ENCODE measurements at places on chromosomes 4 and X.

- DNase-seq, result peak; percentile 52
Observed at GRCh38 chr4:150038335-150039076, 39.7 kb upstream of the DCLK2 start.

DNA sequence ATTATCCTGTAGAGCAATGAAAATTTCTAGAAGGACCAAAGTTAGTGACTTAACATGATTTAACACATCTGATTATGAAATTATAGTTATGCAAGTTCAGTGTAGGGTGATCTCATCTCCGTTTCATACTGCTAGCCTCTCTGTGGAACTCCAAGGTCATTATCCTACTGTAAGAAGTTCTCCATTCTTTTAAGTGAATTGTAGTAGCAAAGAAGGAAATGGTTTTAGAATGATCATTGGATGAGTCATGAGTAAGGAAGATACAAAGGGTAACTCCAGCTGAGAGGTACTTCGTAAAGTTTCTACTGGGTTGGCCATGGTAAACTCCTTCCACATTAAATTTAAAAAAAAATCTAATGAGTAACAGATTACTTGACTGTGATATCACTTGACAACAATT lies 215.0 kb upstream of the GIMD1 start:
- no peak for DNase-seq

DNA sequence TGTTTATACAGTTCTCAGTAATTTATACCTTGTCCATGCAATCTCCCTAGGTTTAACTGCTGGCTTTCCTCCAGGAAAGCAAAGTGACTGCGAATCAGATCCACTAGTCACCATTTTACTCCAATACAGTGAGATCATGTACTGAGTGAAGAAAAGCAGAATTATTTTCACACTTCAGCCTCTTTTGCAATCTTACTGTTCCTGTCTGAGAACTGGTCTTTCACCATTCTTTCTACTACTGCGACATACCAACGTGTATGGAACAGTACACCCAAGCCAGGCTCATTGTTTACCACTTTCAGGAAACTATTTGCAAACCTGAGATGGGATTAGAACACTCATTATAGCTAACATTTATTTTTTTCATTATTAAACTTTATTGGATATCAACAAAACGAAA lies 8.0 kb upstream of the MSL3 start:
- DNase-seq, result no peak

GRCh38 chrX:100700809-100701208 lies 31.1 kb downstream of the SYTL4 start:
- DNase-seq, result no peak

- DNase-seq, result no peak
Observed at GRCh38 chr4:75498041-75498440, 16.2 kb downstream of the RCHY1 start.

DNA sequence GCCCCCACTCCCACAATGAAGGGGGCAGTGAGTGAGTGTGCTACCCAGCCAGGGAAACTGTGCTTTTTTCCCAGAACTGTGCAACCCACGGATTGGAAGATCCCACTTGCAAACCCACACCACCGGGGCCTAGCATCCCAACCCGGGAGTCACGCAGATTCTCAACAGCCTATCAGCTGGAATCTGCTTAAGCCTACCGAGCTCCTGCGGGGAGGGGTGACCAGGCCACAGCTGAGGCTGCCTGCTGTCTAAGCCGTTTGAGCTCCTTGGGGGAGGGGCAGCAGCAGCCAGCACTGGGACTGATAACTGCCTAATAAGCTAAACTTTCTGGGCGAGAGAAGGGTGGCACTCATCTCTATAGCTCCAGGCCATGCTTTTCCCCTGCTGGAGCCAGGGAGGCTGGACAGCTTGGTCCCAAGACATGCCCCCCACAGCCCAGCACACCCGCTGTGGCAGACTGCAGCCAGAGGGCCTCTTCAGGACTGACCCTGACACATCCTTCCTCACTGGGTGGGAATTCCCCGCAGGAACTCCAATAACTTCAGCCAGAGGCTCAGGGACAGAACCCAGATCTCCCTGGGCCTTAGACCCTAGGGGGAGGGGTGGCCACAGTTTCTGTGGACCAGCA lies 161.3 kb upstream of the MAGEB18 start:
- DNase-seq, result no peak

- no peak for DNase-seq
Observed at GRCh38 chr4:178068136-178068535, 625.9 kb upstream of the AGA start.

- DNase-seq, result no peak
Observed at GRCh38 chrX:108224218-108224617, 132.6 kb downstream of the ATG4A start.

DNA sequence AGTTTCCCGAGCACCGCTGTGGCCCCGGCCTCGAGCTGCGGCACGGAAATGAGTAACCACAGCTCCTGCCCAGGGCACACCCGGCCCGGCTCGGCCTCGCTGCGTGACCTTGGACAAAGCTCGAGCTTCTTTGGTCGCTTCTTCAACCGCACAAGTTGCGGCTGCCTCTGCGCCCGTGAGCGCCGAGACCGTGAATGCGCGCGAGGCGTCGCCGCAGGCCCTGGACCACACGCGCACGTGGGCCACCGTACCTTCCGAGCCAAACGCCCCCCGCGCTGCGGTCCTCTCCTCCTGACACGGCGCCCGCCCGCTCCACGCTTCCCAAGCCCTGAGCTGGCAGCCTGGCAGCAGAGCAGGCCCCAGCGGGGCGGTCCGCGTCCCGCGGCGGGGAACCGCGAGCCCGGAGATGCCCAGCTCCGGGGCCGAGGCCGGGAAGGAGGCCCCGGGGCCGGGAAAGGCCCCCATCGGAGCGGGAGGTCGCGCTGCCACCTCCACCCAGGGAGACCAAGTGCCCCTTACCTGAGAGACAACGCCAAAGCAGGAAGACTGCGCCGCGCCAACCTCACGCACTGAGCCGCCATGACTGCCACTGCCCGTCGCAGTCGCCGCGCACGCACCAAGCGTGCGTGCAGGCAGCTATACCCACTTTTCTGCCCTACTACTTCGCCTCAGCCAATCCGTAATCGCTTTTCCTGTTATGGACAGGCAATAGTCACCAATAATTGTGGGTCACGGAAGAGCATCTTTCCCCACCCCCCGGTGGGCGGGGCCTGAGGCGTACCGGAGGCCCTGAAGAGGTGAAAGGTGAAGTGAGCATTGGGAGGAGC lies at the start of gene GRPEL1:
GRPEL1 (minus strand) TSS at position 613 of the 827 bp plus-strand sequence; CDS start at position 581, 32 bp downstream.
- peak; percentile 99 for DNase-seq

GRCh38 chrX:123121241-123121640 lies 62.8 kb upstream of the GRIA3 start:
- DNase-seq, result no peak

- no peak for DNase-seq
Observed at GRCh38 chr4:86916392-86916791, 18.4 kb upstream of the AFF1 start.

DNA sequence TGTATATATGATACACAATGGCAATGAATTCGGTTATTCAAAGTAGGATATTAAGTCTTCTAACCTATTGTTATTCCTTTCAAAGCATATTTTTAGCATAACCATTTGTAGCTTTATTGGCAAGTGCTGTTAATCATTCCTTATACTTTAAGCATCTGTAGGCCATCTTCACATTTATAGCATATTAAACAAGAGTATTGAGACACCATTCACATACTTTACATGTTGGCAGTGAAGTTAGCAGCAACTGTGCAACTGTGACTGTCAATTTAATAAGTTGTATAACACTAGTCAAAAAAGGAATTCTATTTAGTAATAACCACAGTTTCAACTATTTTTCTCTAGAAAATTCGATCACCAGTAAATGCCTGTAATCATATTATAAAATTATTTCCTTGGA lies 107.3 kb upstream of the MYOZ2 start:
- no peak for DNase-seq

GRCh38 chr4:143329985-143330384 lies 6.7 kb upstream of the GAB1 start:
- DNase-seq, result no peak

- no peak for DNase-seq
Observed at GRCh38 chrX:149374751-149375150, 130.4 kb downstream of the IDS start.

DNA sequence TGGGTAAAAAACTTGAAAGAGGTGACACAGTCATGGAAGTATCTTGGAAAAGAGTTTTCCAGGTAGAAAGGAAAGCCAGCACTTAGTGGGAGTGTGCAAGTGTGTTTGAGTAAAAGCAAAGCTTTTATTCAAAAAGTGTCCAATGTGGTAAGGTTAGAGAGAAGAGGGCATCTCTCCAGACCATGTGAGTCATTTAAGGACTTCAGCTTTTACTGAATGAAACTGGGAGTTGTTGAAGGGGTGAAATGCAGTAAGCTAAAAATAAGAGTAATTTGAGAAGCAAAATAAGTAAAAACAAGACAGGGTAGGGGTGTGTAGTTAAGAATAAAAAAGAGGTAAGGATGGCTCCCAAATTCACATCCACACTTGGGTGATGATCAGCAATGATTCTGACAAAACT lies 238.9 kb downstream of the SLC7A11 start:
- no peak for DNase-seq

GRCh38 chr4:4875611-4876010 lies 16.1 kb downstream of the MSX1 start:
- DNase-seq, result no peak

- DNase-seq, result no peak
Observed at GRCh38 chrX:133847340-133847994, 137.9 kb downstream of the GPC3 start.

DNA sequence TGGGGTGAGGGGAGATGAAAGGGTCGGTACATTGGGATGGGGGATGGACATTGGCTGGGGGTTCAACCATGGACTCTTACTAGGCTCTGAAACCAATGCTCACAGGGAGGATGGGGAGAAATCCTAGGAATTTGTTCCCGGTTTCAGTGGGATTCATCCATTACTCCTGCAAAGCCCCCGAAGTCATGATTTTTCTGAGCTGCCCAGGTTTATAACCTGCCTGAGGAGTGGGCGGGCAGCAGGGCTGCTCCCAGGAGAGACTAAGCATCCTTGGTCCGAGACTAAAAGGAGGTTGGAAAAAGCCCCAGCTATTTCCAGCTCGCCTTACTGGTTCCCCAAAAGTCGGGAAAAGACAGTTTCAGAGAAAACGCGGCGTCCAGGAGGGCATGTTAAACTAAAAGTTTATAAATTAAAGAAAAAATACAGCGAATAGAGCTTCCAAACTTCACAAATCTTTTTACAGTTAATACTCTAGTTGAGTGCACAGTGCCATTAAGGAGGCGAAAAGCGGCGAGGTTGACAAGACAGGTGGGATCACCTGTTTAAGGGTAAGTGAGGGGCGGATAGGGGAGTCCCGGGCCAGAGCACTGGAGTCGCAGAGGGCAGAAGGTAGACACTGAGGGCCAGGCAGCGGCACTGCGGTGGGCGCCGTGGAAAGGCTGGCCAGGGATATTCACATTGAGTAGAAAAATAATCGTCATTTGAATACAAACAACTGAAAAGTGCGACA lies 3.7 kb downstream of the NKX3-2 start:
- DNase-seq, result no peak

DNA sequence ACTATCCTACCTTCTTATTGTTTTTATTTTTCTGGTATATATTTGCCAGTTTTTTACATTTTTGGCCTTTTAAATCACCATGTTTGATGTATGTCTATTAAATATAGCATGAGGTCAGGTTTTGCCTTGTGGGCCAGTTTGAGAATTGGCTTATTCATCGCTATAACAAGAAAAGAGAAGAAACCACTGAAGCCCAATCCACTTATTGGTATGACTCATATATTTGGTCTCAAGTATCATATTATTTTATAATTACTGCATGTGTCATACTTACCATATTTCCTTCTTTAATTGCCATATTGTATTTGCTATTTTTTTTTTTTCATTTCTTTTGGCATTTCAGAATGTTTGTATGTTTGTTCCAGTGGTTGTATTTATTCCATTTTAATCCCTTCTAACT lies 99.3 kb downstream of the IRF2 start:
- DNase-seq, result no peak

DNA sequence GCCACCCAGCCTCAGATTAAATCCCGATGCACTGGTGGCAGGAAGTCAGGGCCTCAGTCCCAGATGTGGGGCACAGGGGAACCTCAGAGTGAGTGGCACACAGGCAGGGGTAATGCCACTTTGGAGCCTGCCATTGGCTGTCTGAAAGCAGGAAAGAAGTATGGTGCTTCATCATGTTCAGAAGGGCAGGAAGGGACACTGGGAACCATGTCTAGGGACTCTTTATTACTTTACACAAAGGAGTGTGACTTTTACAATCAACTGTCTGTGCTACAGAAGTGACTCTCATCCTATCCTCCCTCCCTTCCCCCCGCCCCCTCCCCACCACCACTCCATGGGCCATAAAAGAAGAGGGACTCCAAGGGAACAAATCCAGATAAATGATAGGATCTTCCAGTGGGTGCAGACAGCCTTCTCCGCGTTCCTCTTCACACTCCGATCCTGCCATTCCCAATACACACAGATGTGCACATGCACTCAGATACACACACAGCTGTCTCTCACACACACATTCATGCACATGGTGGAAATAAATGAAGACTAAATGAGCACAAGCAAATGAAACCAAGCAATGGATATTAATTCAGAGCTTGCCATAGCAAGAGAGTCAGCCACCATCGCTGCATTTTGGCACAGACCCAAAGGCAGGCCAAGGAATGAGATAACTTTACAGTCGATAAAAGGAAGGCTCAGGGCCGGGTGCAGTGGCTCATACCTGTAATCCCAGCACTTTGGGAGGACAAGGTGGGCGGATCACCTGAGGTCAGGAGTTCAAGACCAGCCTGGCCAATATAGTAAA lies 2.5 kb upstream of the TMEM154 start:
- no peak for DNase-seq

GRCh38 chr4:135434936-135435335 lies 1233.3 kb upstream of the PABPC4L start:
- DNase-seq, result no peak

GRCh38 chr4:97317201-97317600 lies 826.1 kb downstream of the STPG2 start:
- DNase-seq, result no peak

DNA sequence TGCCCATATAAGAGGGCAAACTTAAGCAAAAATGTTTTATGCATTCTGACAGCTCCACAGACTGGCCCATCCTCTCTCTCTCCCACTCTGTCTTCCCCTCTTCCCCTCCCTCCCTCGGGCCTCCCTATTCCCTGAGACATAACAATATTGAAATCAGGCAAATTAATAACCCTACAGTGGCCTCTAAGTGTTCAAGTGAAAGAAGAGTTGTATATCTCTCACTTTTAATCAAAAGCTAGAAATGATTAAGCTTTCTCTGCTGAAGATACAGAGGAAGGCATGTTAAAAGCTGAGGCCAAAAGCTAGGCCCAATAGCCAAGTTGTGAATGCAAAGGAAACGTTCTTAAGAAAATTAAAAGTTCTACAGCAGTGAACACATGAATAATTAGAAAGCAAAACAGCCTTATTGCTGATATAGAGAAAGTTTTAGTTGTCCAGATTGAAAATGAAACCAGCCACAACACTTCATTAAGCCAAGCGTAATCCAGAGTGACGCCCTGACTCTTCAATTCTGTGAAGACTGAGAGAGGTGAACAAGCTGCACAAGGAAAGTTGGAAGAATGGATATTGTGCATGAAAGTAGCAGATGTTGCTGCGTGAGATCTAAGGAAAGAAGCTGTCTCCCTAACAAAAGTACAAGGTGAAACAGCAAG lies 54.9 kb downstream of the USO1 start:
- no peak for DNase-seq
